ENCODE measurements at places on chromosomes 6 and 20. TPM values are rescaled to one million over a fixed set of nuclear protein-coding genes. Genes with fewer than 3 reads are reported as not detected.

- DNase-seq = no peak
These were observed 402 bp downstream of the OSBPL2 start for GRCh38 chr20:62238569-62239277.

GRCh38 chr6:26195924-26196845 is 109.0 kb downstream of the HFE start:
- peak; percentile 21 for DNase-seq

GRCh38 chr6:29553268-29554057 is 6.1 kb downstream of the UBD start:
- no peak for DNase-seq

DNA sequence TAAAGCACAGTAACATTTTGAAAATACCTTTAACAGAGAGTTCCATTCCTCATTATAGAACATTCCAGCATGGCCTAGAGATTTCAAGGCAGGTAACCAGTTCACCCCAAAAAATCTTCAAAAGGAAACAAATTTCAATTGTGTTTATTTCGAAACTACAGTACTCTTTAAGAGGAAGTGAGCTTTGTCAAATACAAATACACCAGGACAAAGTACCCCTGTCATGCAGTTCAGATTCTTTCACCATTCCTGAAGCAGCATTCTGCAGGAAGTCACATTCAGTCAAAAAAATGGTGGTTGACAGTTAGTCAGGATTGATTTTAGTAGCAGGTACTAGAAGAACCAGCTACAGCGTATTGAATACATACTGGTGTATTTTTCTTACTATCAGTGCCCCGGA is 89.6 kb upstream of the RIN2 start:
- DNase-seq = no peak

- DNase-seq = peak; percentile 54
These were observed 124.5 kb downstream of the MRPL14 start for GRCh38 chr6:44002593-44003344.

Gene IRF4
- total RNA-seq = 27.9 TPM

Gene SLC26A8
- total RNA-seq = not detected

GRCh38 chr6:142336787-142337186 is 35.0 kb downstream of the ADGRG6 start:
- no peak for DNase-seq

- peak; percentile 69 for DNase-seq
These were observed 5.8 kb upstream of the ZSCAN23 start for GRCh38 chr6:28449056-28449455.

- DNase-seq = no peak
These were observed 912 bp upstream of the DIDO1 start for GRCh38 chr20:62927128-62927705.

DNA sequence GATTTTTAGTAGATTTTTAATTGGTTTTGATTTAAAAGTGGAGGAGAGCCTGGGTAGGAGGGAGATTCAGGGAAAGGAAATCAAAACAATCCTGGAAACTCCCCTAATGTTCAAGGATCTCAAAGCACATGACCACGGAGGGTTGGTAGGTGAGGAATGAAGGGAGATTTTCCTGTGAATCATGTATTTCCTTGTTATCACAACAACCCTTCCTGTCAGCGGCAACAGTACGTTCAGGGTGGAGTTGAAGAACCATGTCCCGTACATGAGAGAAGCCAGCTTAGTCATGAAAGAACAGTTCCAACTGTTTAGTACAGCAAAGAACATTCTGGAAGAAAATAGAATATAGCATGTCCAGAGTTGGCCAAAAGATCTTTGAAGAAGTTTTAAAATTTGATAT is 79.4 kb upstream of the SCAF8 start:
- no peak for DNase-seq

- DNase-seq = no peak
These were observed 32.7 kb downstream of the CYP24A1 start for GRCh38 chr20:54140927-54141566.

DNA sequence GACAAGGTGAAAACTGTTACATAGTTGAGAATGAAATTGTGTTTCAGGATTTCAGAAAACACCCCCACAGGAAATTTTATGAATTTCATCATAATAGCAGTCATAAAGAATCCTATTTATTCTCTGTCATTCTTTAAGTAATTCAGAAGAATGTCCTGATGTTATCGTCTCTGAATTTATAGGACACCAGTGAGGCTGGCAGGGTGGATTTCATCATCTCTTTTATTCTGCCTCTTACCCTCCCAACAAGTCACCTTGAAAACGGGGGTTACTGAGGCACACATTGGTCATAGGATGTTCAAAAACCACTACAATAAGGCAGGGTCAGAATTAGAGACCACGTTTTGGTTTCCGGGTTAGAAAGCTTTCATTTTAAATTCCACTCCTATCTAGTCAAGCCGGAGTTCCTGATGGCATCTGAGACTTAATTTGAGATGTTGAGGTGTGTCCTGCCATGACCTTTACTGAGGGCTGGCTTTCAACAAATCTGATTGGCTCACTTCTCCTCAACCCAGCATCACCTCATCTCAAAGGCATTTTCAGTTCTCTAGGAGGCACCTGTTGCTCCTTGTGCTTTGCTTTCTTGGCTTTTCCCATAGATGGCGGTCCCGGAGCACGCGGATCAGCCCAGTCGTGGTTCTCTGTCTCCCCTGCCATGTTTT is 230.6 kb upstream of the SUPT3H start:
- no peak for DNase-seq

- DNase-seq = no peak
These were observed 158.1 kb downstream of the DTNBP1 start for GRCh38 chr6:15504581-15505350.

GRCh38 chr20:35487479-35487878 is 32.1 kb downstream of the CEP250 start:
- DNase-seq = no peak

Gene ADGRG6
- not detected for total RNA-seq

Gene CDH22
- not detected for total RNA-seq

Gene JPH2
- total RNA-seq = 0.07 TPM

DNA sequence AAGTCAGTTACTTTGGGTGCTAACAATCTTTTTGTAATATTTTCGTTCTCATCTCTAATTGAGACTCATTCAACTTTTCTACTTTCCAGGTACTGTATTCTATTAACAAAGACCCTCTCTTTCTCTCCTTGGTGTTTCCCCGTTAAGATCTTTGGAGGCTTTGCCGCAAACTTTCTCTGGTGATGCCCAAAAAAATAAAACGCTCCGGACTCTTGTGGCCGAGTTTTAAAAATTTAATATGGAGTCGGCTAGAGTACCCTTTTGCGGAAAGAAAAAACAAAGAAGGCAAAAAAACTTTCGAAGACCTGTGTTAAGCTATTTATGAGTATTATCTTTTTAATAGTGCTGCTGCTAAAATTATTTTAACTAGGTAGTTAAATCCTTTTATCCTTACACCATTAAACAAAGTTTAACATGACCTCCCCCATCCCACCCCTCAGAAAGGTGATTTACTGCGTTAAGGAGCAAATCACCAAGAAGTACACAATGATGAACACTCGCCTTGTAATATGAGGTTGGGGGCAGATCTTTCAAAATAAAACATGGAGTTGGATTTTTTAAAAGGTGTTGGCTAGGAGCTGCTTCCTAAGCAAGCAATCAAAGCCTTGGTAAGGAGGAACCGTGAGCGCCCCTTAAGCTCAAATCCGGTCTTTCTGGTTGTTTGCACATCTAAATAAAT is 10.0 kb downstream of the SIM1 start:
- DNase-seq = no peak

DNA sequence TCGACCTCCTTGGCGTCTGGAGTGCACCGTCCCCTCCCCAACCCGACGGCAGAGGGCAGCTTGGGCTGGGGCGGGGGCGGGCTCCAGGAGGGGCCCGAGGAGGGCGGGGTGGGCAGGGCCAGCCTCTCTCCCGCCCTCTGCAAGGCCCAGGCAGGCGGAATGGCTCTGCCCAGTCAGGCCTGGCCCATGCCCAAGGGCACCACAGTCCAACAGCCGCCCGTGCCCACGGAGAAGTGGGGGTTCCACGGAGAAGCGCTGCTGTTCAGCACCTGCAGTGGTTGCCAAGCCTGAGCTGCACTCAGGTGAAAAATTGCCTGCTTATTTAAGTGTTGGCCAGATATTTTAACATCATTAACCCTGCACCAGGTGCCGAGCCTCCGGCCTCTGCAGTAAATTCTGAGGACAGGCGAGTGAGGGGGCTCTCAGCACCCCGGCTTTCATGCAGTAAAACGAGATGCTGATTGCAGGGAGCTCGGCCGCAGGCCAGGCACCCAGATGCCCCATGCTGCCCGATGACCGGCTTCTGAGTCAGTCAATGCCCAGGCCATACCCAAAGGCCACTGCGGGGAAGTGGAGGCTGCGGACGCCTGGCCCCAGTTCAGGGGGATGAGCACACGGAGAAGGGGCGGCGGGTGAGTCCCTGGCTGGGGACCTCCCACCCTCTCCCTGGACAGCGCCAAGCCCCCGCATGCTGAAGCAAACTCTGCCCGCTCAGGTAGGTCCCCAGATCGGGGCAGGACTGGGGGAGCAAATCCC is at the start of gene SRMS:
TSS of gene SRMS (minus strand) at position 25 of the 756 bp plus-strand sequence. CDS start 286 bp downstream, outside the sequence.
- DNase-seq = no peak

GRCh38 chr6:159097256-159097655 is 52.5 kb upstream of the TAGAP start:
- DNase-seq = no peak

DNA sequence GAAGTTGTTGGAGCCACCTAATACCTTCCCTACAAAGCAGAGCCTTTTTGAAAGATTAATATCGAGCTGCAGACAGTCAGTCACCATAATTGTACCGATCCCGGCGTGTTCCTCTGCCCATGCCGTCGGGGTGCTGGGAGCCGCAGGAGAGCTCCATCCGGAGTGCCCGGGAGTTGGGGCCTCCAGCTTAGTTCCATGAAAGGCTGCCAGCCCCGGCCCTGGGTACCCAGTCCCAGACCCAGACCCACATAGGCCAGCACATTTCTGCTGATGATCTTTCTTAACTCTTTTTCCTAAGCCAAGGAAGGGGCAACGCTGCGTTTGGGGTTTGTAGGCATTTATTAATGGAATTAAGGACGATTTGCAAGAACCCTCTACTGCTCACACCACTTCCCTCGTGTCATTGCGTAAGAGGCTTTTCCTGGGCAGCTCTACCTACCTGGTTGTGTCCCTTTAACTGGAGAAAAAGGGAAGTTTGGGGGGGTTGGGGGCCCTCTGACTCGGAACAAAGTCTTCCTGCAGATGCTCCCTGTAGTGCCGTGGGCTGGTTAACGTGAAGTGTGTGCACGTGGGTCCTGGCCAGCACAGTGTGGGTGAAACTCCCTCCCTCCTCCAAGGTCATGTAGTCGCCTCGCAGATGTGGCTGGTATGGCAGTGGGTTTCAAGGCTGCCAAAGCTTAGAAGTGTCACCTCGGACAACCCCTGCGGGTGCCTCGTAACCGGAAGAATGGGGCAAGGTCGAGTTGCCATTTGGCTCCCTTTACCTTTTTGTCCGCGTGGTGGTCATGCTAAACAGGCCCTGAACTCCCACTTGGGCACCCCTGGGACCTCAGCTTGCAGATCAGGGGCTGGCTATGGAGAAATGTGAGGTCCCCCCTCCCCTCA is 54.3 kb upstream of the APCDD1L start:
- no peak for DNase-seq

DNA sequence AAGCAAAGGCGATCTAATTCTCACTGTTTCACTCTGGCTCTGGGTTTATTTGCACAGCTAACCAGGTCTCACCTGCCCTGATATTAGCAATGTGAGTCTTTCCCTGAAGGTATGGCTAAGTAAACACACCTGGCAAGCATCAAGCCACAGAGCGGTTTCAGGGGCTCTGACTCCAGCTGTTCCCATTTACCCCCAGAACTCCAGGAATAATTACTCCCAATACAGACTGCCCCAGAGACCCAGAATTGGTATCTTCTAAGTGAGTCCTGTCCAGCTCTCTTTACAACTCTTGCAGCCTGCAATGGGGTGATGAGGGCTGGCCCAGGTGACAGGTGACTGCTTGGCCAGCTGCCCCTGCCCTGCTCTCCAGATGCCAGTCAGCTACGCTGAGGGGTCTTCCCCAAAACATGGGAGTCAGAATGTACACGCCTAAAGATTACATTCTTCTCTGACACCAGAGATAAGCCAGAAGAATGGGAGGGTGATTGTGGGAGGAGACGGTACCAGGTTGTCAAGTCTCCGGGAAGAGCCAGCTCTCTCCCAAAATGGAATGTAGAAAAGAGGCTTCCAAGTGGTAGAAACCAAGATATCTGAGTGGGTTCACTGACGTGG is 4.9 kb upstream of the LRRN4 start:
- DNase-seq = no peak

Gene FLRT3
- not detected for total RNA-seq

DNA sequence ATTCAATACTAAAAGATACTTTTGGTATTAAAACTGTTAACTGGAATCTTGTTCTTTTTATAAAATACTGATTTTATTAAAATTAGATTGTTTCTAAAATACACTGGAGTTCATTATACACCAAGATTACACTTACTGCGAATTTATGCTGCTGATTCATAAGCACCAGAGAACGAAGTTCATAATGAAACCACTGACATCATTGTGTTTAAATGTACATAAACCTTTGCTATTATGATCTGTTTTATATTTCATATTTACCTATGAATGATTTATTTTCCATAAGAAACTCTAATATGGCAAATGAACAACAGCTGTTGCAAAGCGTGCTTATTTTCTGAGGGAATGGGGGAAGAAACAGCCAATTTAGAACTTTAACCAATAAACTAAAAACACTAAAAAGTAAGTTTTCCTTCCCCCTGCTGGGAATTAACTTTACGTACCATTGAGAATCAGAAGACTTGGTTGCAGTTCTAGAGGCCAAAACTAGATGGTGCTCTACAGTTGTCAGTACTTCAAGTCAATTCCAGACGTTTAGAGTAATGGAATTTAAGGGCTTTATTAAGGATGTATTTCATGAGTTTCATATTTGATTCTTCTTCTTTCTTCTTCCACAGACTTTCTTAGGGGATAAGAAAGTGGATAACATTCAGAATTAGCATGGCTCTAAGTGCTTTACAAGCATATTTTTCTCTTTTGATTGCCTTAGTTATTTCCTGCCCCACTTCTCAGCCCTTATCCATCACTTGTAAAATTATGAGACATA is 30.8 kb upstream of the COL19A1 start:
- DNase-seq = no peak

DNA sequence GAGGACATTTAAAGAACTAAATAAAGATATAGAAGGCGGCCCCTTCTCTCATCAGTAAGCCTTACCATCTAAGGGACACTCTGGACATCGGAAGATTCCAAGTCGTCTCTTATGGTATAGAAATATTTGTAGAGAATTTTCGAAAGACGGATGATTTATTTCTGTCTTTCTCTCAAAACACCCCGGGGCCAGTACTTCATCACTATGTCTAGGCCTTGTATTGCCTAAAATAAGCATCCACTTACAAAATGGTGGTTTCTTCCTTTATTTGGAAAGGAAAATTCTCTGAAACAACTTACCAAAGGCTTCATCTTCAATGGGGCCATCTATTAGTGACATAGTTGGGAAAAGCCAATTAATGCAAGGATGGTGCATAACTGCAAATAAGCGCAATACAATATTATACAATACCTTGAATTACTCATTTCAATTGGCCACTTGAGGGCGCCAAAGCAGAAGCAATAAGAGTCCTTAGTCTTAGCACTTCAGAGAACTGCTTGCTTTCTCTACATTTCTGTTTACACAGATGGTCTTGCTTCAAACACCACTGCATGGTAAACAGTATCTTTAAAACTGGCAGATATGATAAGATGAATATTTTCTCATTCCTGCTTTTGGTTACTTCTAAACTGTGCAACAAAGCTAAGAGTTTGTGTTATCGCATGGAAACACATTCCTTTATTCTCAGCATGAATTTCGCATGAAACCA is 113.2 kb downstream of the VIP start:
- DNase-seq = peak; percentile 49

GRCh38 chr6:22372922-22373321 is 76.1 kb upstream of the PRL start:
- DNase-seq = no peak

Data from naive thymus-derived CD4-positive, alpha-beta T cell (primary cell).